ENCODE measurements at places on chromosomes 6 and 20.

DNA sequence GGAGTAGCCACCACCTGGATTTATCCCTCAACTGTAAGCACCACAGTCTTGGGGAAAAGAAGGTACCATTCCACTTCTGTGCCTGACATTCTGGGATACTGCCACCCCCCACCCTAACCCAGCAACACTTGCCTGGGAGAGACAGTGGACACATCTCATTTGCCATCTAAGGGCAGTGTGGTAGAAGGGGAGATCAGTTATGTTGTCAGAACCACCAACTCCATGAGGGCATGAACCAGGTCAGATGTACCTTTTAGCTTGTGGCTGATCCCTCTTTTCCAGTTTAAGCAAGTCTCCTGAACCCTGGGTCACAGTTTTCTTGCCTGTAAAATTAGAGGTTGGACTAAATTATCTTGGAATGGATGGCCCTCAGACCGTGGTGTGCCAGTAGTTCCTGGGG lies 165.5 kb downstream of the SCP2D1 start:
- no peak overlapping the region for H3K4me3 ChIP-seq
- no peaks in the 10 kb centered on the region for H3K4me1 ChIP-seq
- no peak for DNase-seq
- H3K27me3 ChIP-seq: no peaks in the 10 kb centered on the region

GRCh38 chr6:137291441-137291840 lies 72.3 kb upstream of the IFNGR1 start:
- H3K4me1 ChIP-seq: no peaks in the 10 kb centered on the region
- DNase-seq: no peak
- H3K36me3 ChIP-seq: no peaks in the 10 kb centered on the region
- no peaks in the 10 kb centered on the region for H3K27me3 ChIP-seq
- no peak overlapping the region for H3K27ac ChIP-seq

- peaks cover 15% of the 10 kb centered on the region for H3K4me1 ChIP-seq
- no peak overlapping the region for H3K4me3 ChIP-seq
- H3K27me3 ChIP-seq: no peaks in the 10 kb centered on the region
- no peak overlapping the region for H3K27ac ChIP-seq
- no peak for DNase-seq
- H3K36me3 ChIP-seq: no peaks in the 10 kb centered on the region
Observed at GRCh38 chr6:16230953-16231352, 7.4 kb upstream of the GMPR start.

DNA sequence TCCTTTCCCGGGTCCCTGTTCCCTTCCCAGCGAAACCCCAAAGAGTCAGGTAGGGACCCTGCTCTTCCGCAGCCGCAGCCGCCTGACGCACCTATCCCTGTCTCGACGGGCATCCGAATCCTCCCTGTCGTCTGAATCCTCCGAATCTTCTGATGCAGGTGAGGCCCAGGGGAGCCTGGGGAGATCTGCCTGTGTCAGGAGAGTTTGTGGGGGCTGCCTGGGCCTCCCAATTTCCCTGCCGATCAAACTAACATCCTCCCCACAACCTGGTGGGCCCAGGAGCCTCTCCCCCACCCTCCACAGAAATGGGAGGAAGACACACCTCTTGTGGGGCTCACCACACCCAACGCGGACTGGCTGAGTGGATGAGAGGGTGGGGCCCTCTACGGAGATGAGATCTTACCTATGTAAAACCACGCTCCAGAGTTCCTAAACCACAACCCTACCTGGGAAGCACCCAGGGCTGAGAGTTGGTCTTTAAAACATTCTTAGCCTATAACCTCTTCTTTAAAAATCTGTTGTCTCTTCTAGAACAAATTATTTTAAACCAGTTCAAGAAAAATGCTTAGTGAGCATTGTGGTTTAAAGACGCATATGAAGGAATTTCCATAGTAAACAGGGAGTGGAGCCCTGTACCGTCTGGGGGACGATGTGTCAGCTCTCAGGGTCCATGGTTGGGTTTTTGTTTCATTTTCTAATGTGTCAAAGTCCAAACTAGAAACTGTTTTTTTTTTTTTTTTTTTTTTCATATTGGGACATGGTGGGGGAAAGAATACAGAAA lies 1.7 kb downstream of the CDC25B start:
- H3K4me1 ChIP-seq: peaks cover 40% of the 10 kb centered on the region
- H3K27ac ChIP-seq: no peak overlapping the region
- peaks cover 20% of the 10 kb centered on the region for H3K36me3 ChIP-seq
- no peaks in the 10 kb centered on the region for H3K27me3 ChIP-seq
- DNase-seq: no peak

GRCh38 chr20:39111359-39112177 lies 149.4 kb downstream of the DHX35 start:
- H3K36me3 ChIP-seq: no peaks in the 10 kb centered on the region
- H3K27me3 ChIP-seq: no peaks in the 10 kb centered on the region
- no peak overlapping the region for H3K4me3 ChIP-seq
- H3K27ac ChIP-seq: no peak overlapping the region

DNA sequence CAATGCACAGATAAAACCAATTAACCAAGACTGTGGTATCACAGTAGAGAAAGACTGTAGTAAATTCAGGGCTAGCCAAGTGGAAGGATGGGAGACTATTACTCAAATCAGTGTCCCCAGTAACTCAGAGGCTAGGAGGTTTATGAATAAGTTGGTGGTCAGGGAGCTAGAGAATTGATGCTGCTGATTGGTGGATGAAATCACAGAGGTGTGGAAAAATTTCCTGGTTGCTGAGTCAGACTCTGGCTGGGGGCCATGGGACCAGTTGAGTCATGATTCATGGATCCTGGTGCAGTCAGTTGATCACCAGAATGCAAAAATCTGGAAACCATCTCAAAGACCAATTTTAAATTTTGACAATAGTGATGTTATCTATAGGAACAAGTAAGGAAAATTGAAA lies 555.9 kb downstream of the C6orf118 start:
- H3K36me3 ChIP-seq: no peaks in the 10 kb centered on the region
- no peak overlapping the region for H3K27ac ChIP-seq
- H3K4me3 ChIP-seq: no peak overlapping the region
- H3K4me1 ChIP-seq: no peaks in the 10 kb centered on the region

- H3K27me3 ChIP-seq: no peaks in the 10 kb centered on the region
- no peak overlapping the region for H3K27ac ChIP-seq
- no peaks in the 10 kb centered on the region for H3K36me3 ChIP-seq
- no peak overlapping the region for H3K4me3 ChIP-seq
Observed at GRCh38 chr6:45691426-45691825, 313.7 kb upstream of the SUPT3H start.

- H3K27ac ChIP-seq: no peak overlapping the region
- no peaks in the 10 kb centered on the region for H3K4me1 ChIP-seq
- no peak for DNase-seq
Observed at GRCh38 chr6:5061152-5061551, 24.0 kb upstream of the PPP1R3G start.

- H3K27me3 ChIP-seq: no peaks in the 10 kb centered on the region
- no peaks in the 10 kb centered on the region for H3K4me1 ChIP-seq
- no peaks in the 10 kb centered on the region for H3K36me3 ChIP-seq
- DNase-seq: no peak
- H3K4me3 ChIP-seq: no peak overlapping the region
Observed at GRCh38 chr6:137148306-137149034, 25.0 kb downstream of the IL22RA2 start.

DNA sequence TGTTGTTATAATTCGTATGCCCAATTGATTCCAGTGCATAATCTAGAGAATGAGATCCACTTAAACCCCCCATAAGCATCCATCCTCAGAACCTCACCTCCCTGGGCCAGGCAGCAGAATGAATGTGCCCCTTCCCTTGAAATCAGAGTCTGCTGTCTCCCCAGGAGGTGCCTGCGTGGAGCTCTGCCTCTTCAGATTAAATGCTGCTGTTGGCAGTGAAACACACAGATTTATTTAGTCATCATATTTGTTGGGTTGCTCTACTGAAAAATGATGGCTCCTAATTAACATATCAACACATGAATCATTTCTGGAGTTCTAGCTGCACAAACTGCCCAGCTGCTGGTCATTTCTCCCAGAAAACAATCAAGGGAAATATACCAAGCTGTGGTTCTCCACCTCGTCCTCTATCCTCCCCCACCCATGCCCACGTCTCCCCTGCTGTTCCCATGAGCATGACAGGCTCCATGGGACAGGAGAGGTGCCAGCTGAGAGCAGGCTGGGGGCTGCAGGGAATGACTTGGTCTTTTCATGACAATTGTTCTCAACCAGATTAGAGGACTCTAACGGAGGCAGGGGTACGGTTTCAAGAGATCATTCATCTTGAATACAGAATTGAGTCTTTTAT lies 633.1 kb downstream of the CDH26 start:
- no peak for DNase-seq
- H3K27ac ChIP-seq: no peak overlapping the region
- H3K4me3 ChIP-seq: no peak overlapping the region

GRCh38 chr20:24109537-24109936 lies 121.0 kb upstream of the GGTLC1 start:
- H3K4me1 ChIP-seq: no peaks in the 10 kb centered on the region
- H3K4me3 ChIP-seq: no peak overlapping the region
- H3K27ac ChIP-seq: no peak overlapping the region
- H3K27me3 ChIP-seq: no peaks in the 10 kb centered on the region

DNA sequence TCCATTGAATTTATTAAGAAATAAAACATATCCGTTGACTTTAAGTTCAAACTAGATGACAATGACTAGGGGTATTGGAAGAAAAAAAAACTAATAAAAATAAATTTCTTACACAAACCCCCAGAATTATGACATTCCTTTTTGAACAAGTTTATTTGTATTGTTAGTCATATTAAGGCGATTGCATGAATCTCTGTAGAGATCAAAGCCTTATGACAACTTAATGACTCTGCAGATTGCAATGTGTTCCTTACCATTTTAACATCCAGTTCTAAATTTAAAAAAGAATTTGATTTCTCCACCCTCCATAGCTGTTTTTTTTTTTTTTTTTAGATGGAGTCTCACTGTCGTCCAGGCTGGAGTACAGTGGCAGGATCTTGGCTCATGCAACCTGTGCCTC lies 189.8 kb upstream of the CEP162 start:
- H3K4me3 ChIP-seq: no peak overlapping the region
- no peaks in the 10 kb centered on the region for H3K4me1 ChIP-seq
- no peaks in the 10 kb centered on the region for H3K27me3 ChIP-seq
- DNase-seq: no peak
- H3K27ac ChIP-seq: no peak overlapping the region

GRCh38 chr6:31156641-31157040 lies 961 bp downstream of the CCHCR1 start:
- H3K27ac ChIP-seq: no peak overlapping the region
- no peaks in the 10 kb centered on the region for H3K27me3 ChIP-seq
- peaks cover 15% of the 10 kb centered on the region for H3K36me3 ChIP-seq
- no peak for DNase-seq
- H3K4me3 ChIP-seq: no peak overlapping the region
- H3K4me1 ChIP-seq: no peaks in the 10 kb centered on the region

DNA sequence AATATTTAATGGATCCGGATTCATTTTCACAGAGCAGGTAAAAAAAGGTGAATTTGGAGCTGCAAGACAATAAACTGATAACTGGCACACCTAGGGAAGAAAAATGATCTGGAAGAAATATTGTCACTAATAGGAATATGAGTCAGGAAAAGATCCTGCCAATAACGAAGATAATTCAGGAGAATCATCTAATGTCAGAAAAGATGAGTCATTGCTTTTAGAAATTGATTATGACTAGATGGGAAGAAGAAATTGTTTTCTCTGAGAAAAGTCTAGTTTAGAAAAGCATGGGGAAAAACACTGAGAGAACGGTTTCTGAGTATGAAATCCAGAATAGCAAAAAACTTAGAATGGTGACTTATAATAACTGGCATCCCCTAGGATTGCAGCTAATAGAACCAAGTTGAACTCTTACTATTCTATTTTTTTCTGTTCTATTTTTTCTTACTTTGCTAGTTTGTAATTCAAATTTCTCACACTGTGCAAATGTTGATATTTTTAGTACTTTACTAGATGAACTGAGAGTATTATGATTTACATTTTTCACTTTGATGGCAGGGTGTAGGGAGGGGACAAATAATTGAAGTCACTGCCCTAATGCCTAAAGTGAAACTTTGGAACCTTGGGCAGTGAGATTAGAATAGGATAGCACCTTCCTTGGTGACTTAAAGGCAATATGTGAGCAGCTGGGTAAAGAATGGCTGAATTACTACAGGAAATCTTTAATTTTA lies 38.2 kb upstream of the SUPT3H start:
- no peak overlapping the region for H3K27ac ChIP-seq
- H3K4me3 ChIP-seq: no peak overlapping the region
- peaks cover 18% of the 10 kb centered on the region for H3K4me1 ChIP-seq
- DNase-seq: no peak

DNA sequence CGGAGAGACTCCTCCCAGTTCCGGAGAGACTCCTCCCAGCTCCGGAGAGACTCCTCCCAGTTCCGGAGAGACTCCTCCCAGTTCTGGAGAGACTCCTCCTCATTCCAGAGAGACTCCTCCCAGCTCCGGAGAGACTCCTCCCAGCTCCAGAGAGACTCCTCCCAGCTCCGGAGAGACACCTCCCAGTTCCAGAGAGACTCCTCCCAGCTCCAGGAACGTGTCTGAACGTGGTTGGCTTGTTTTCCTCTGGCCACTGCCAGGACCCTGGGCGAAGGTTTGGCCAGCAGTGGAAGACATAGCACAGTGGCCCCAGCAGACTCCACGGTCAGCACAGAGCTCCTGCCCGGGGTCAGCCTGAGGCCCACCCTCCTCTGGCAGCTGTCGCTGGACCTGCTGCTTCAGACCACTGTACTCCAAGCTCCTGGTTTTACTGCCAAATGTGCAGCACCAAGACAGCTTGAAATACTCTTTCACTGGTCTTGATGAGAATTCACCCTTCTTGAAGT lies 122.3 kb upstream of the AFDN start:
- H3K27ac ChIP-seq: no peak overlapping the region
- no peaks in the 10 kb centered on the region for H3K27me3 ChIP-seq
- H3K4me3 ChIP-seq: no peak overlapping the region
- no peaks in the 10 kb centered on the region for H3K36me3 ChIP-seq
- DNase-seq: no peak

DNA sequence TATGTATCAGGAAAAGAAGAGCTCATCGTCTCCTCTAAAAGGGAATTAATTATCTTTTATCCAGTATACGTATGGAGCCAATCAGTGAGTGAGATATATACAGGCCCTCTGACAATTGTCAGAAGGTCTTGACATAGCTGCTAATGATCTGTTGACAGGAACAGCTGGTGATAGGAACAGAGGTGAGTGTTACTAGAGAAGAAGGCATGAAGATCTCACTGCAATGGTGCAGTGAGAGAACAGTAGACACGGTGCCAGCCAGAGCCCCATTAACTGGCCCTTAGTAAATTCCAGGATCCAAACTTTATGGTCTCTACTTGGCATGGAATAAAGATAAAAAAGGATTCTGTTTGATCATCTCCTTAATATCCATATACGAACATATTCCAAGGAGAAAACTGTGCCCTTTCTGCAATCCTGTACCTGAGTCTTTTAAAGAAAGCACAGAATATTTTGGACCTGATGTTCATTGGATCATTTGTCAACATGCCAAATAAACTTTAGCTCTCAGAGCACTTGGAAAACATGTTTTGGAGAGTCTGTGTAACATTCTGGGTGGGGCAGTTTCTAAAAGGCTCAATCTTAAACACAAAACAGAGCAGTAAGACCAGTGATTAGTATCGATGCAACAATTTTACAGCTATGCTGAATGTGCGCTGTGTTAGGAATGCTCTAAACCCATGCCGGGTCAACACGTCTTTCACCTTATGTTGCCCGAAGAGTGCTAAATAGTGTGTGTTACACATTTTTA lies 135.8 kb upstream of the CITED2 start:
- DNase-seq: no peak
- H3K4me1 ChIP-seq: no peaks in the 10 kb centered on the region
- H3K27ac ChIP-seq: peak overlapping the region; percentile 44

Measured in right atrium auricular region (tissue), 2 donors.